ENCODE measurements at places on chromosomes 6 and 20.
A peak's percentile ranks its signal among the peaks of the same experiment; 100 is the strongest.

- peak; percentile 74 for DNase-seq
These were observed 1.0 kb downstream of the IGF2R start for GRCh38 chr6:159969921-159970320.

- peak; percentile 74 for DNase-seq
These were observed 1.6 kb upstream of the OGFRL1 start for GRCh38 chr6:71287038-71287437.

GRCh38 chr6:53165293-53165692 is 16.7 kb upstream of the GCM1 start:
- peak; percentile 27 for DNase-seq

DNA sequence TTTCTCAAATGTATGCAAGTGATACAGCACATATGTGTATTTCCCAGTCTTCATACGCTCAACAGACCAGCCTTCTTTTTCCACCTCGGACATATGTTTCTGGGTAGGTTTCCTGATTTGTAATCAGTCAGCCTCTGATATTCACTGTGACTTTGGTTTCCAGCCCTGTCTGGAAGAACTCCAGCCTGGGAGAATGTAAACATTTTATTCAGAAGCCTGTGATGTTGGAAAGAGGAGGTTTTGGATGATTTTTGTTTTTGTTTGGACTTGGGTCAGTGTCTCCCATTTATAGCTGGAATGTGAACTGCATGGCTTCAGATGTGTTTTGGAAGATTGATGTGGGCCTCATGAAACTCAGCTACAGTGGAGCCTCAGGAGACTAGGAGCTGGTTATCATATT is 172.2 kb upstream of the CENPW start:
- DNase-seq = peak; percentile 35

- peak; percentile 59 for DNase-seq
These were observed 45.5 kb downstream of the STX11 start for GRCh38 chr6:144195671-144196270.

- DNase-seq = no peak
These were observed 729 bp downstream of the ATG5 start for GRCh38 chr6:106324726-106325335.

DNA sequence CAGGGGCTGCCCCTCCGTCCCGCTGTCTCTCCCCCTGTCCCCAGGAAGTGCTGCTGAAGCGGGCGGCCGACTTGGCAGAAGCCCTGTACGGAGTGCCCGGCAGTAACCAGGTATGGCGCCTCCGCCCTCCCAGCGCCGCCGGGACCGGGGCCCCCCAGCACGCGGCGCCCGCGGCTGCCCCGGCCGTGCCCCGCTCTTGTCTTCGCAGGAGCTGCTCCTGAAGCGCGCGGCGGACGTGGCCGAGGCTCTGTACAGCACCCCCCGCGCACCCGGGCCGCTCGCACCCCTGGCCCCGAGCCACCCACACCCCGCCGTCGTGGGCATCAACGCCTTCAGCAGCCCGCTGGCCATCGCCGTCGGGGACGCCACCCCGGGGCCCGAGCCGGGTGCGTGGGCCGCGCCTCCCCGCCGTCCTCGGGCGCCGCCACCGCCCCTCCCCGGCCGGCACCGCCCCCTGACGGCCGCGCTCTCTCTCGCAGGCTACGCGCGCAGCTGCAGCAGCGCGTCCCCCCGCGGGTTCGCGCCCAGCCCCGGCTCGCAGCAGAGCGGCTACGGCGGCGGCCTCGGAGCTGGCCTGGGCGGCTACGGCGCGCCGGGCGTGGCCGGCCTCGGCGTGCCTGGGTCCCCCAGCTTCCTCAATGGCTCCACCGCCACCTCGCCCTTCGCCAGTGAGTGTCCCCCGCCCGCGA is 48.4 kb downstream of the CPXM1 start:
- DNase-seq = no peak

GRCh38 chr20:38055294-38055693 is 21.7 kb downstream of the RPRD1B start:
- DNase-seq = no peak

GRCh38 chr6:82396964-82397751 is 33.5 kb downstream of the TPBG start:
- peak; percentile 67 for DNase-seq

GRCh38 chr6:36501686-36502085 is 45.6 kb downstream of the STK38 start:
- no peak for DNase-seq

- peak; percentile 84 for DNase-seq
These were observed 59.5 kb downstream of the TRIM38 start for GRCh38 chr6:26022132-26022472.

DNA sequence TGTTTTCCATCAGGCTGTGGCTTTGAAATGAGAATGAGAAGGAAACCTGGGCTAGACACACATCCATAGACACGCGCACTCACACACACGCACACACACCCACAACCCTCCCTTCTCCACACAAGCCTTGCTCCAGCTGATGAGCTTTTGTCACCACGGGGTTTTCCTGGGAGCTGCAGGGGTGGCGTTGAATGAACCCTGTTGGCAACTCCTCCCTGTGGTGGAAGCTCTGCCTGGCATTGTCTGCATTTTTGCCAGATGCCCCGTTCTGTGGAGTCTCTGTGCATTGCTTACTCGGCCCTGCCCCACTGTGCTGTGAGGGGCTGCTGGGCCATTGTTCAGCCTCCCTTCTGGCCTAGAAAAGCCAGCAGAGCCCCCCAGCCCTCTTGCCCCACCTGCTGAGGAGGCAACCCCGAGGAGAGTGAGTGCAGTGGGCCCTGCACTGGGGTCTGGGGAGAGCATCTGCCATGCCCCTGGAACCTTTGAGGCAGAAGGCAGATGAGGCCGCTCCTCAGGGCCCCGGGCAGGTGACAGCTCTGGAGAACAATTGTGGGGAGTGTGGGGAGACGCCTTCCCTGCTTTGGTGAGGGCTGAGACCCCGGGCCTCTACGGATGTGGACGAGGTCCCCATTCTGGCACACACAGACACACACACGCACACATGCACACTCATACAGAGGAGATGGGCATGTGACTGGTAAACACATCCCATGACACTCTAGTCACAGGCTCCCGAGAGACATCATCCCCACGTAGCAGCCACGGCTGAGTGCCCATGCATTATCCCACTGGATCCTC is 9.9 kb downstream of the ADIG start:
- DNase-seq = no peak

- no peak for DNase-seq
These were observed 12.1 kb downstream of the SS18L1 start for GRCh38 chr20:62155428-62156253.

GRCh38 chr6:40597301-40597700 is 10.1 kb upstream of the LRFN2 start:
- no peak for DNase-seq

- no peak for DNase-seq
These were observed 205.3 kb upstream of the TCF21 start for GRCh38 chr6:133683606-133684005.

- DNase-seq = no peak
These were observed 289.9 kb downstream of the PLCB1 start for GRCh38 chr20:8421981-8422380.

- DNase-seq = no peak
These were observed 72.0 kb downstream of the LY86 start for GRCh38 chr6:6660339-6661045.

DNA sequence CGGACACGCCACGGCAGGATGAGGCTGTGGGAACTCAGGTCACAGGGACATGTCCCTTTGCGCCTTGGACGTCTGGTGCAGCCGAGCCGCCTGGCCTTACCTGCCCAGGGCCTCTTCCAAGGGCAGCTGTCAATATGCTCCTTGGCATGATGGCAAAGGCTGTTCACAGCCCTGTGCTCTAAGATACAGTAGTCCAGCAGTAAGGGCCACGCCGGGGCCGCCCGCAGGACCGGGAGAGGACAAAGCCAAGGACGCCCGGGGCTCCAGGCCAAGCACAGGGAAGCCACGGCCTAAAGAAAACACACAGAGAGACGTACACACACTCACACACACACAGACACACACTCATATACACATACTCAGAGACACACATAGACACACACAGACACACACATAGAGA is 13.0 kb downstream of the FOXF2 start:
- DNase-seq = no peak

GRCh38 chr20:56443654-56444540 is 24.5 kb upstream of the RTF2 start:
- no peak for DNase-seq

GRCh38 chr6:14720411-14721102 is 525.3 kb upstream of the JARID2 start:
- no peak for DNase-seq

GRCh38 chr6:15823838-15824414 is 161.1 kb upstream of the DTNBP1 start:
- DNase-seq = no peak

DNA sequence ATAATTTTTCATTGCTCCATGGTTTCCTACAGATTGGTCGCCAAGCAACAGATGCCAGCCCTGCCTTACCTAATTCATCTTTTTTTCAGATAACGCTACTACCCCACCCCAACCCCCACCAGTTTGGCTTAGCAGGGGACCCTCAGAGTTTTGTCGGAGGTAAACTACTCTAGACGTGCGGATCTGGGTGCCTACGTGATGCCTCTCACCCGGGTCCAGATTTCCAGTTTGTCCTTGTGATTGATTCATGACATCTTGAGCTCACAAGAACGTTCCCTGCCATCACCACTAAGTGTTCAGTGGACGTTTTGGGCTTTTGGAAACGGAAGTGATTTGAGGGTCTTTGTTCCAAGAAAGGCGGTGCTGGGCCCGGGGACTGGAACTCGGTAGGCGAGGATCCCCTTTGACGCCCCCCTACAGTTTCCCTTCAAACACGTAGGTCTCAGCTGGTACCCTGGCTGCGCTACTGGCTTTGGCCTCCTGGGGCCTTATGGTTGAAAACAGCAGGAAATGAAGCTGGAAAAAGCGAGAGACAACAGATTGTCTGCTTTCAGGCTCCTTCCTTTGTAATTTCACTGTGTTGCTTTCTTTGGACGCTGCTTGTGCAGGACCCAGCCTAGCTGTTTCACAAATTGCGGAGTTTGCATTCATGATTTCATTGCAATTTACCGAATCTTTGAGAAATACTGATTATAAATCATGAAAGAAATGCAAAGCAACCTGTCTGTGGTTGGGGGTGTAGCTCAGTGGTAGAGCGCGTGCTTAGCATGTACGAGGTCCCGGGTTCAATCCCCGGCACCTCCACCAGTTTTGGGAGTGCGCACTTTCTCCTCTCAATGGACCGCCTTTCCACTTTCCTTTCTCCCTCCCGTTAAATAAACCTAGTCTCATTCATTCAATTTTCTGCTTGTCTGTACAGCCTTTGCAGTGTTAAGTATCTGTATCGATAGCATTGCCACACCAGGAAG is 81.0 kb downstream of the GPX5 start:
- peak; percentile 67 for DNase-seq

- DNase-seq = no peak
These were observed 434.1 kb upstream of the SOX4 start for GRCh38 chr6:21159465-21159864.

DNA sequence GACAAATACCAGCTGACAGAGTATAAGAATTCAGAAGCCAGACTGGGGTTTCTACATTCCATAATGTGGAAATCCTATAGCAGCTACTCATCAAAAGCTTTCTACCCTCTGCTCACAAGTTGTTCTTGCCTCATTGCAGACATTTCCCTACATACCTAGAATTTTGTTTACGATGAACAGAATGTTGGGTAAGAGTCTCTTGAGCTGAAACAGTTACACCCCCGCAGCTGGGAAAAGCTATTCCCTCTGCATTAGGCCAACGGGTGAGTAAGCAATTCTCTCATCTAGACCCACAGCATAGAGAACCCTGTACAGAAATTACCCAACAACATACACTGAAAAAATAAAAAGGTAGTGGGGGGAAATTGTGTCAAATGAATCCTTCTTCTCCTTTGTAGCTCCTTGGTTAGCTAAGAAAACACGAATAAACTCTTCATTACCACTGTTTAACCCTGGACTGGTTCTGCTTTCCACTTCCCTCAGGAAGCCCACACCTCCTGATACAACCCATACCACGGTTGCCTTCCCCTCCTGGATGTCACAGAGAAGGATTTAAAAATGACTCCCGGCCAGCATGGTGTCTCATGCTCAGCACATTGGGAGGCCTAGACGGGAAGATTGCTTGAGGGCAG is 215.0 kb upstream of the SHLD1 start:
- peak; percentile 97 for DNase-seq

DNA sequence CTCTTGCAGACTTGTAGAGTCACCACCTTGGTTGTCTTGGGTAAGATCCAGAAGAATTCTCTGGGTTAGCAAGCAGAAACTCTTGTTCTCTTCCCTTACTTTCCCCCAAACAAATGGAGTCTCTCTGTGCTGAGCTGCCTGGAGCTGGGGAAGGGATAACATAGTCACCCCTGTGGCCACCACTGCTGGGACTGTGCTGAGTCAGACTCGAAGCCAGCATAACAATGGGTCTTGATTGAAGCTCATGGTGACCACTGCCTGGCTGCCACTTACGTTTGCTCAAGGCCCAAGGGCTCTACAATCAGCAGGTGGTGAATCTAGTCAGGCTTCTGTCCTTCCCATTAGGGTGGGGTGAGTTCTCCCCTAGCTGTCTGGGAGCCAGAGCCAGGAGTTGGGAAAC is 15.4 kb upstream of the ERVFRD-1 start:
- no peak for DNase-seq
